ENCODE measurements at places on chromosomes 5 and 9. TPM values are rescaled to one million over a fixed set of nuclear protein-coding genes. Genes with fewer than 3 reads are reported as not detected.

Gene BARHL1
- total RNA-seq = not detected

Gene CENPK
- 14.9 TPM for total RNA-seq

Gene SHOC1
- total RNA-seq = not detected

Gene LTC4S
- 6.1 TPM for total RNA-seq

Gene PCDHAC2
- total RNA-seq = 0.31 TPM

Gene FBXO4
- total RNA-seq = 13.1 TPM

Gene PCDHGC4
- 3.2 TPM for total RNA-seq

Gene GRHPR
- total RNA-seq = 103 TPM

Gene SLC1A3
- 0.19 TPM for total RNA-seq

Gene GTF3C5
- total RNA-seq = 28.9 TPM

Gene ANKDD1B
- total RNA-seq = 1.3 TPM

Gene GRM6
- total RNA-seq = not detected

Gene PCDHA13
- total RNA-seq = 0.19 TPM

Gene PCDHGA7
- 4.8 TPM for total RNA-seq

Gene ADAMTS2
- total RNA-seq = 36.5 TPM

Gene DCTN3
- total RNA-seq = 175 TPM

Gene NPDC1
- 28.4 TPM for total RNA-seq

Gene RCL1
- total RNA-seq = 10.4 TPM

Gene PCDHGB5
- 21.0 TPM for total RNA-seq

Gene IFNA2
- not detected for total RNA-seq

Gene OGN
- 2.0 TPM for total RNA-seq

Gene PLPP7
- 15.0 TPM for total RNA-seq

Gene EMB
- total RNA-seq = 6.9 TPM

Gene GABRB2
- total RNA-seq = under 0.01 TPM

Gene SPATA6L
- total RNA-seq = 0.79 TPM

Gene POU5F2
- total RNA-seq = 0.53 TPM

Gene SLC36A1
- 8.1 TPM for total RNA-seq

Gene EQTN
- total RNA-seq = not detected

Gene RFK
- total RNA-seq = 17.7 TPM

Gene NME5
- 5.0 TPM for total RNA-seq

Gene N4BP3
- total RNA-seq = 1.5 TPM

Gene CCL28
- total RNA-seq = 1.6 TPM

Gene MCC
- 25.8 TPM for total RNA-seq

Gene MAMDC2
- total RNA-seq = 2.6 TPM

Gene PITX1
- 0.44 TPM for total RNA-seq

Gene IL9
- total RNA-seq = not detected

Gene SHC3
- total RNA-seq = 9.2 TPM

Gene GAS1
- total RNA-seq = 5.5 TPM

Gene OTP
- not detected for total RNA-seq

Gene ZNF462
- 5.2 TPM for total RNA-seq

Gene LCN2
- not detected for total RNA-seq

Gene SCGB3A2
- total RNA-seq = not detected

Gene DNAI1
- not detected for total RNA-seq
